ENCODE measurements at places on chromosomes 1 and 21. TPM values are rescaled to one million over a fixed set of nuclear protein-coding genes. Genes with fewer than 3 reads are reported as not detected.

PKNOX1 gene
- 28.9 TPM for total RNA-seq

LCE1B gene
- total RNA-seq = not detected

EVI5 gene
- total RNA-seq = 61.8 TPM

ADGRL4 gene
- 9.0 TPM for total RNA-seq

RAD54L gene
- 3.1 TPM for total RNA-seq

C4BPB gene
- total RNA-seq = not detected

ACOT11 gene
- 24.7 TPM for total RNA-seq

TFAP2E gene
- 13.3 TPM for total RNA-seq

RNU1-2 gene
- total RNA-seq = 8,221 TPM

KCNE1 gene
- 0.54 TPM for total RNA-seq

SLC35F3 gene
- total RNA-seq = 38.3 TPM

TMEM82 gene
- not detected for total RNA-seq

HEYL gene
- total RNA-seq = 5.8 TPM

All from dorsolateral prefrontal cortex (tissue), 122 donors.